ENCODE measurements at places on chromosomes 1 and 21. TPM values are rescaled to one million over a fixed set of nuclear protein-coding genes. Genes with fewer than 3 reads are reported as not detected.

- DNase-seq, result no peak
Observed at GRCh38 chr21:32702702-32703101, 25.1 kb downstream of the SYNJ1 start.

DNA sequence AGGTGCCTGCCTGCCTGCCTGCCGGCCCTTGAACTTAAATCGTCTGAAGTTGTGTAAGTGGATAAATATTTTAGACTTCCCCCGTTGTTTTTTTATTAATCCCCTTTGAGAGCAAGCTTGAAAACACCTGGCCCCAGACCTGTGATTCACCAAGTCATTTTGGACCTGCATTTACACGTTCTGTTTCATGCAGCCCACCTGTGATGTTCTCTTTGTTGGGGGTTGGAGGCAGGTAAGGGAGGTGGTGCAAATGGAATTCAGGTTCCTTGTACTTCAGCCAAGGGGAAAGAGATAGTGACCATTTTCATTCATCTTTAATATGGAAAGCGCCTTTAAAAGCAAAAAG is 1.2 kb downstream of the SLC37A1 start:
- no peak for DNase-seq

GRCh38 chr1:10957133-10957532 is 55.3 kb upstream of the TARDBP start:
- no peak for DNase-seq

- no peak for DNase-seq
Observed at GRCh38 chr1:228540161-228540917, 53.2 kb downstream of the RNF187 start.

- peak; percentile 47 for DNase-seq
Observed at GRCh38 chr21:29237110-29238052, 61.3 kb upstream of the BACH1 start.

- DNase-seq, result no peak
Observed at GRCh38 chr1:187275985-187276575, 447.3 kb downstream of the PLA2G4A start.

GRCh38 chr1:84996846-84997666 is at the start of gene MCOLN2:
Gene MCOLN2 (minus strand): TSS chr1:84997113. CDS start chr1:84996872, 241 bp downstream.
- no peak for DNase-seq

DNA sequence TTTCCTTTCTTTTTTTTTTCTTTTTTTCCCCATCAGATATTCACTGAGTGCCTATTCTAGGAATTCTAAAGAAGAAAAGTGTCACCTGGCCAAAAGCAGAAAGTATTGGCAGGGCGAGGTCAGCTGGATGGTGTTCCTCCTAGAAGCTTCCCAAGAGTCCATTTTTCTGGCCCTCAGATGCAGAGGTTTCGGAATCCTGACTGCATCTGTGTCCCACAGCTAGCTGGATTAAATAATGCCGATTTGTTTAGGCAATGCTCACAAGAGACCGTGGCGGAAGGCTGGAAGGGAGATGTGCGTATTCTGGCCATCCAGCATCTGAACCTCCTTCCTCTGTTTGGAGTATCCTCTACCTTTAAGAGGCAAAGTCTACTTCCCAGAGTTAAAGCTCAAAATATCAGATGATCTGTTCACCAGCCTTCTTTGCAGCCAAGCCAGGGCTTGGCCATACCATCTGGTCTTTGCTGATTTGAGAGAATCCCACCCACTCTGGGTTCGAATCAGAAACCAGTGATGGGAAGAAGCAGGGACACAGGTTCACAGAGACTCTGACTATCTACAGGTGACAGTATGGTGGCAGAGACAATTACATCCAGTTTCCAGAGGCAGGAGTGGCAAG is 5.4 kb upstream of the TENT5C start:
- no peak for DNase-seq

- DNase-seq, result no peak
Observed at GRCh38 chr1:212567638-212568037, 40.9 kb upstream of the ATF3 start.

- no peak for DNase-seq
Observed at GRCh38 chr1:206023695-206024094, at the start of gene CTSE. Gene CTSE (minus strand): TSS chr1:206023895. CDS start chr1:206023791, 104 bp downstream.

GRCh38 chr1:243452092-243452491 is 196.3 kb downstream of the SDCCAG8 start:
- no peak for DNase-seq

DNA sequence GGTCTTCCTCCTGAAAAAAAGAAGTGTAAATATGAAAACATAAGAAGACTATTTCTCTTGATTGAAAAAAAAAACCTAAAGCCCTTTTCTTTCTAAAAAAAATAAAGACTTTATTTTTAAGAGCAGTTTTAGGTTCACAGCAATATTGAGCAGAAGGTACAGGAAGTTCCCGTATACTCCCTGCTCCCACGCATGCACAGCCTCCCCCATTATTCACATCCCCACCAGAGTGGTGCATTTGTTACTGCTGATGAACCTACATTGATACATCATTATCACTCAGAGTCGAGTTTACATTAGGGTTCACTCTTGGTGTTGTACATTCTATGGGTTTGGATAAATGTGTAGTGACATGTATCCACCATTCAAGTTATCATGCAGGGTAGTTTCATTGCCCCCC is 92.0 kb upstream of the TLR5 start:
- no peak for DNase-seq

DNA sequence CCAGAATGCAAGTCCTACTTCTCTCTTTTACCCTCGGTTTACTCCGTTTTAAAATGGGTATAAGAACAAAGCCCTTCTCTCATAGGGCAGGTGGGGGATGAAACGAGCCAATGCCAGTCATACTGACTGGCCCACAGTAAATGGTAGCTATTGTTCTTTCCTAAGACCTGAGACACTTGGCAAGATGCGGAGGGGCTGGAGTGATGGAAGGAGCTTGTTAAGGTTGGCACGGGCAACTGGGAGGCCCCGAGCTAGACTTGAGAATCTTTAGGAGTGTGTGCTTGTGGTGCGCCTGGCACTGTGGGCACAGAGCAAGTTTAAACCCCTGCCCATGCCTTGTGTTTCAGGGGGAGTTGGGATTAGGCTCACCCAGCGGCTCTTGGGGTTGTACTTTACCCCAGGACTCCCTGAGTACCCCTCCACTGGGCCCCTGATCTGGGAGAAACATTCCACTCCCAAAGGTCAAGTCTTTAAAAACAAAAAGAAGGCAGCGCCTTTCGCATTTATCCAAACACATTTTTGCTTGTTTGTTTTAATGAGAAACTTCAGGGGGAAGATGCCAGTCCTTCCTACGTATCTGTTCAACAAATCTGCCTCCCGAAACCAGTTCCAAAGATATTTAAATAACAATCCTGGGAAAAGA is 240.6 kb upstream of the TMEM51 start:
- no peak for DNase-seq

- DNase-seq, result no peak
Observed at GRCh38 chr1:191695865-191696264, 462.4 kb upstream of the RGS18 start.

DNA sequence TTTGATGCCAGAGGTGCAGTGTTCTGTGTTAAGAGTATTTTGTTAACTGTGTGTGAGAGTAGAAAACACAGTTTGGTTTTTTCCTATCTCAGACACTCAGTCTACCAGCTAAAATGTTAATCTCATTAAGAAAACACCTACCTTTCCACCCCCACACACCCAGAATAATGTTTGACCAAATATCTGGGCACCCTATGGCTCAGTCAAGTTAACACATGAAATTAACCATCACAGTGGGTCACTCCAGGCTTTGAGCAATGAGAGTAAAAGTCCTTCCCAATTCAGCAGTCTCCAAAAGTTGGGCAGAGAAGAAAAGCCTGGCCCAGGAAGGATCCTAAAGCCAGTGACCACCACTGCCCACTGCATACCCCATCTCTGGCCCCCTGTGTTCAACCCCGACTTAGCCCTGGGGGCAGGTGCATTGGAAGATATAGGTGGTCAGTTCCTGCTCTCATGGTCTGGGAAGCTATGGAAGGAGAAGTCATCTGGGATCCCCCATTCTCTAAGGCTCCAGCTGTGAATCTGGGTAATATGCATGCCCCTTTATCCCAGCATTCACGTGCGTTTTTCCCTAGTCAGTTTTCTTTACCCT is 50.2 kb upstream of the CSF3R start:
- no peak for DNase-seq

GRCh38 chr1:185787238-185787637 is 53.0 kb downstream of the HMCN1 start:
- DNase-seq, result no peak

GRCh38 chr1:236214761-236215160 is 67.0 kb downstream of the ERO1B start:
- DNase-seq, result no peak

- no peak for DNase-seq
Observed at GRCh38 chr1:236020359-236021219, 44.3 kb downstream of the NID1 start.

Gene FALEC
- 1.1 TPM for polyA plus RNA-seq

Gene ARPC5
- 84.6 TPM for polyA plus RNA-seq

Gene SYT2
- 0.63 TPM for polyA plus RNA-seq

Gene GBP7
- not detected for polyA plus RNA-seq
